ENCODE measurements at places on chromosomes 1 and 21.

DNA sequence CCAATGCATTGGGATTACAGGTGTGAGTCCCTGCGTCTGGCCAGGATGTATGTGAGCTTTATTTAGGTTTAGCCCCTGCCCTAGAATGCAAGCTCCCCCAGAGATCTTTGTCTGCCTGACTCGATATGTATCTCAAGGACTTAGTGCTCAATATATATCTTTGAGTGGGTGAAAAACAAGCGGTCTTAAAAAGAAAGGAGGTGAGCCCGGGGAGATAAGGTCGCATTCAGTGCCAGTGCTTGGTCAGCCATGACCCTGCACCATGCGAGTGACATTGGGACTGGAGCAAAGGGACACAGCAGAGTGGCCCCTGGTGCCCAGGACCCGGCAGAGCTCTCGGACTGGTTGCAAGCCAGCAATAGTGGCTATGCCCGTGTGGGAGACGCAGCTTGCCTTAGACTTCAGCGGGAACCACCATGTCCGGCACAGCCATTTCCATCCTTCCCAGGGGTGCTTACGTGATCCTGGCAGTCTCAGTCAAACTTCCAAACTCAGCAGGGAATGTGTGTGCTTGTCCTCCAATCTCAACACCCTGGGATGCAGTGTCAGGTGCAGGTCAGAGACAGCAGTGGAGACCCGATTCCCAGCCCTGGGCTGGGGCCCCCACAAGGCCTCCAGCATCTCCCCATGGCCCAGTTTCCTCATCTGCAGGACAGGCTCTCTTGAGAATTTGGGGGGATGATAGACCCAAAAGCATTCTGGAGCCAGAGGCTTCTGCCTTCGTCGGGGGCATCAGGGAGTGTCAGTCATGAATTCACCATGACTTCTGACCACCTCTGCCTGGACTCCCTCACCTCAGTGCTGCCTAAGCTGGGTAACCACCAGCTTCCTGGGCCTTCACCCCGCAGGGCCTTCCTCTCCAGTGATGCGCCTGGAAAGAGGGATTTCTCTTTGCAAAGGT lies 1.8 kb downstream of the MX2 start:
- DNase-seq: no peak

GRCh38 chr1:100810360-100810759 lies 84.3 kb downstream of the EXTL2 start:
- DNase-seq: no peak

- DNase-seq: no peak
Observed at GRCh38 chr1:212638492-212639151, 30.1 kb downstream of the ATF3 start.

DNA sequence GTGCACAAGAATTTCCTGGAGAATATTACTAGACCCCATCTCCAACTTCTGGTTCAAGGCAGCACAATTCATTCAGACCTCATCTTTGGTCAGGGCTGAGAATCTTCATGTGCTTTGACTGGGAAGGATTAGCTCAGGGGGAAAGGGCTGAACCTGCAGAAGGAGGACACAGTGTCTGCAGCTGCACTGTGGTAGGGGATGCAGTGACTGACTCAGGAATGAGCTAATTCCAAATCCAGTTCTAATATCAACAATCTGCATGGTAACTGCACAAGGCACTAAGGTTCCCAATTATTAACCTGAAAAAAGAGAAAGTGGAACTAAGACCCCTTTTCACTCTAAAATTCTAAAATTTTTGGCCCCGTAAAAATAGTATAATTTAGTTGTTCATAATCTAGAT lies 31.6 kb downstream of the TTLL7 start:
- no peak for DNase-seq

DNA sequence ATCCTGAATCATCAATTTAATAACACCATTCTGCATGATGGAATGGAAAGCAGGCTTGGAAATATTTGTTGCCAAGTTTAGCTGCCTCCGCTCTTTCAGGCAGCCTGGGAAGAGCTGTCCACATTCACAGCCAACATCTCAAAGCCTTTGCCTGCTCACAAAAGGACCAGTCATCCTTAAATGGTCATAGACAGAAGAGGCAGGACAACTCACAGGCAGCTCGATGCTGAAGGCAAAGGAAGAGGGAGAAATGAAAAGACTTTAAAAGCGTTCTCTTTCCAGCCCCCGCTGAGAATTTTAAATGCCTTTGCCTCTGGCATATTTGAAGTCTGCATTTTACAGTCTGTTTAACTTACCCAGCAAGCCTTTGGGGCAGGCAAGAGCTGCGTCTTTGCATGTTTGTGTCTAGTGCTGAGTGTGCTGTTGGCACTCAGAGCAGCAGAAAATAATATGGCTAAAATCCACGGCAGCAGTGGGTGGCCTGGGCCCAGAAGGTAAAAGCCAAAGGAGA lies 68.9 kb downstream of the NMNAT2 start:
- no peak for DNase-seq

DNA sequence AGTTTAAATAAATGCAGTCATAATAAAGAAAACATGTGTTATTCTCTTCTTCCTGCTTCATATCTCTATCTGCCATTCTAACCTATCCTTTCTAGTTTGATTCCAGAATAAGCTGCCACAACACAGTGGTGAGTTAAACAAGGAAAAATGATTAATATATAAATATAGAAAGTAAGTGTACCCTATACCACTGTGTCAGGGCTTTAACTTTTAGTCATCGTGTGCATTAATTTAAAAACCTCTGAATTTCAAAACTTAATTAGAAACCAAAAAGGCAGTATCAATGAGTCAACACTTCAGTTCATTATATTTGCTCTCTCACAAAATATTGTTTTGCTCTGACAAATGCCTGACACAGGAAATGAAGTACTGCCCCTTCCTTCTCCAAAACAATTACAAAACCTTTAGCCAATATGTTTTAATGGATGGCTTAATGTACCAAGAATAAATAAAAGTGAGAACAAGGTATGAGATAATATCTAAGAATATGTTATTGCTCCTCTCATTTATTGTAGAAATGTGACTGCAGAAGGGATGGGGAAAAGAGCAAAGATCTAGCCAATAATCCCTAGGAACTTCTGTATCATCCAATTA lies 634.8 kb downstream of the KCNT2 start:
- no peak for DNase-seq

DNA sequence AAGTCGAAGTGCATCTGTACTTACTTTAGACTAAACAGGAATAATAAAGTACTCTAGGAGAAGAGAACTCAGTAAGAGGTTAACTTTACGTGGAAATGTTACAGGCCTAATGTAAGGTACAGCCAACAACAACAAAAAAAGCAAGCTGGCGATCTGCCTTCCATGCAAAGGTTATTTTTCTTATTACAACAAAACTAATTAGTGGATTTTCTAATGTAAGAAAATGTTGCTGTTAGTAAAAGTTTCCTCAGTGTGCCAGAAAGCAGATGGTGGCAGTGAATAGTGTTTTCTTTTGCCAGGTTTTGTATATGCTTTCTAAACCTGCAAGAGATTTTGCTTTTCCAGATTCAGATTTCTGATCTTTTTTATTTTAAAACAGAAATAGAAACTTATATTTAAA lies 179.2 kb downstream of the NFIA start:
- no peak for DNase-seq

DNA sequence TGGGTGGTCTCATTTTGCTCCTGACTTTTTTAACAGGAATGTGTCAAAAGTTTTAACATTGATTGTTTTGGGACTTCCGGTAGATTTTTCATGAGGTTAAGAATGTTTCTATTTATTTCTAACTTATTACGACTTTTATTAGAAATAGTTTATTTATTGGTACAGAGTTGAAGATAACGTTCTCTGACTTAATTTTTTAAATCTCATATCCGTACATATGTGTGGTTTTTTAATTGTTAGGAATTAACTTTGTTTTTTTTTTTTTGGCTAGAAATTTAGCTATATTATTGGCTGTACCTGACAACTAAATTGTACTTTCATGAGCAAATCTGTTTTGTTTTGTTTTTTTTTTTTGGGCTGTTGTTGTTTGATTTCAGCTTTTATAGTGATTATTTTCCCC lies 32.0 kb downstream of the RNF2 start:
- no peak for DNase-seq

DNA sequence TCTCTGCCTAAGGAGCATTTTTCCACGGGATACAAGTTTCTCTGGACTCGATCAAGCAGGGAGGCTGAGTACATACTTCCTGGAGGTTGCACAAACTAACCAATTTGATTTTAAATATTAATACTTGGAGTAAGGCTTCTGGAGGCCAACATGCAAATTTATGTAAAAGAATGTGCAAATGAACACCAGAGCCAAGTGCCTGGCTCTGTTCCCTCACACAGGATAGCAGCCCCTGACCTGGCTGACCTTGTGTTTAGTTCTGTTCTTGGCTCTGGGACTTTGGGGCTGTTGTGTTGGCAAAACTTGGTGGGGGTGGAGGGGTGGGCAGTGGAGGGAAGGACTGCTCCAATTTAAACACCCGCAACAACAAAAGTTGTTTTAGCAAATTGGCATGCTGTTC lies 34.2 kb downstream of the CNIH3 start:
- no peak for DNase-seq

DNA sequence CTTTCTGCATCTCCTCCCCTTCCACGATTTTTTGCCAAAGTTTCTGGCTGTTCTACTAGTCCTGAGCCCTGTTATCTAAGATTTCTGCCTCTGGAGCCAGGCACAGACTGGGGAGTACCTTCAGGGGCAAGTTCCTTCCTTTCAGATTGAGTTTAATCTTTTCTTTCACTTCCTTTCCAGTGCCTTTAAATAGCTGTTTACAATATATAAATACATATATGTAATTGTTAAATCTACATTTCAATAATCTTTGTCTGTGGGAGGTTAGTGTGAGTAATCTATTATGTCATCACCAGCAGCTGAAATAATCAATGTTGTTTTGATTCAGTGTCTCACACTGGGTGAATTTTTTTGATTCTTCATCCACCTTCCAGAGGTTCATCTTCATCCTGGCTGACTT lies 31.8 kb downstream of the DIPK1A start:
- no peak for DNase-seq

DNA sequence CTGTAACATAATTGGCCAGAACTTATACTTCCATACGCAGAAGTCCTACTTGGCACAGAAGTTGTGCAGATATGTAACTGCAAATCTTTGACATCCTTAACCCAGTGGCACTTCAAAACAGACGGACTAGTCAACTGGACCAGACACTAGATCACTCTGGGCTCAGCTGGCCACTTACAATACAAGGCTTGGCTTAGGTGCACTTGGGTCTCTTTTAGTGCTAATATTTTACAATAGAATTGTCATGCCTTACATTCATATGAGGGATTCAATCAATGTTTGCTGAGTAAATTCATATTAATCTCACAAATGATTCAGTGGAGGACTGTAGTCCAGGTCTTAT lies 20.1 kb downstream of the XKR8 start:
- DNase-seq: no peak

GRCh38 chr1:151171190-151171589 lies 4.6 kb downstream of the TMOD4 start:
- DNase-seq: no peak

DNA sequence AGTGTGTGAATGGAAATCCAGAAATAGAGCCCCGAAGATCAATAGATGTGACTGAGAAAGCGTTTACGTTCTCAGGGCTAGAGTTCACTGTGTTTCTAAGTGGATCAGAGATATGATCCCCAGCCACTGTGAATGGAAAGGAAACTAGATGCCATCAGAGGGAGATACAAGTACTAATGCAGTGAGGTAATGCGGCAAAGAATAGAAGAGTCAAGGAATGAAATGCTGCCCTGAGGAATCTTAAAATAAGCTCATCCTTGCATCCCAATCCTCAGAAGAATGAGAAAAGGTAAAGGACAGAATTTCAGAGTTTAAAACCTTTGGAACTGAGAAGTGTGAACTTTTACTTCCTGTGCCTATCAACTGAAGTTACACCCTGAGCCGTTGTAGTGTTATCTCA lies 165.5 kb upstream of the ESRRG start:
- DNase-seq: no peak

DNA sequence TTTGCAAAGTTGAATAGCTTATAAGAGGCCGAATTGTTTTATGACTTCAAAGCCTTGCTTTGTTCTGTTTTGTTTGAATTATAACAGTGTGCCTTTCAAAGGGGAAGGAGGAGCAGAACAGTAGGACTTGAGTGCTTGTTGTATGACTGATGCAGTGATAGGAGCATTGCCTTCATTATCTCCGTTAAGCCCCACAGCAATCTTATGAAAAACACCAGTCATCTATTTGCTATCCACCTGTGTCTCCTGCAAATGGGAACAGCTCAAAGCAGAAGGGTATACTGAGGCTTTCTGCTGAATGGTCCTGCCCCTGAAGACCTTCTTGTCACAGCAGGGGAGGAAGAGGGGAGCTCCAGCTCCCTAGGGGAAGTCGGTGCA lies 127.5 kb downstream of the RNF220 start:
- no peak for DNase-seq

GRCh38 chr1:150558303-150558704 lies 9.1 kb downstream of the ADAMTSL4 start:
- no peak for DNase-seq

DNA sequence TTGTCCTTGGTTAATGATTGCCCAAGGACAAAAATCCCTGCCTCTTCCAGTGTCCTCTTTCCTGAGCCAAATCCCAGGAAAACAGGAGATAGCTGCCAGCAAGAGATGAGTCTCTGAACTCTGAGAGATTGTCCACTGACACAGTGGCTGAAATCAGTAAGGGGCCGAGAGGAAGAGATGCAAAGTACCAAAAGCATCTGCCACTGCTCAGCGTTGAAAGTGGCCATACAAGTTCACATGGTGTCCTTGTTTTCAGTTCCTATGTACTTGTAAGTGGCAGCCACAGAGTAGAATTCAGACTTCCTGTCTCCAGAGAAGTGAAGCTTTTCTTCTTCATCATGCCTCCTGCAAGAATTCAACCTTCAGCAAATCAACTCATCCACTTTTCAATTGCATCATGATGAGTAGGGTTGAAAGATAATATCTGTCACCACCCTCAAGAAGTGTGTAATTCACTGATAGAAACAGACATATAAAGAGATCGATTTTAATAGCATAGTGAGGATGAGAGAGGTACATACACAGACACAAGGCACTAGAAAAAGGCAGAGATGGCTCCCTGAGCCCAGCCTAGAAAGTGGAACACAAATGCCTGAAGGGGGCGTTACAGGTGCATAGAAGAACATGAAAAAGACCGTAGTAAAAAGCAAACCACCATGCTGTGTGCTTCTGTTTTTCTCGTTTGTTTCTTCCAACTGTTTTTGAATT lies 185.8 kb downstream of the MRPL39 start:
- DNase-seq: no peak

DNA sequence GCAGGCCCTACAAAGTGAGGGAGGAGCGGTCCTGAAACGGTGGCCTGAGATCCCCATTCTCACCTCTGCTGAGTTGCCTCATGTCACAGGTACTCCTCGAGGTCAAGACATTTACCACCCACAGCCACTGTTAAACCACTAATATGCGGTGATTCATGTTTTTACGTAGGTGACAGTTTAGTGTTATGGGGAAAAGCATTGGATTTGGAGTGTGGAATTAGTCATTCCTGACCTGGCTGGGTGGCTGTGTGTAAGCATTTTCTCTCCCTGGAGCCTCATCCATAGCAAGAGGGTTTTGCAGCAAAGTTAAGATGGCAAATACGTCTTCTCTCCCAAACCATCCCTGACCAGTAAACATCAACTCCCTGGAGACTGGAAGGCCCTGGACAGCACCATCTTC lies 57.8 kb upstream of the KCNJ6 start:
- no peak for DNase-seq

Measured in A549 (cell line).